Stimulated activated CD4-positive, alpha-beta T cell treated with anti-CD3 and anti-CD28 coated beads, TNF-alpha, amount 100 ng/mL, for 1 hour (primary cell): ENCODE measurements at places on chromosomes 12 and 14.

DNA sequence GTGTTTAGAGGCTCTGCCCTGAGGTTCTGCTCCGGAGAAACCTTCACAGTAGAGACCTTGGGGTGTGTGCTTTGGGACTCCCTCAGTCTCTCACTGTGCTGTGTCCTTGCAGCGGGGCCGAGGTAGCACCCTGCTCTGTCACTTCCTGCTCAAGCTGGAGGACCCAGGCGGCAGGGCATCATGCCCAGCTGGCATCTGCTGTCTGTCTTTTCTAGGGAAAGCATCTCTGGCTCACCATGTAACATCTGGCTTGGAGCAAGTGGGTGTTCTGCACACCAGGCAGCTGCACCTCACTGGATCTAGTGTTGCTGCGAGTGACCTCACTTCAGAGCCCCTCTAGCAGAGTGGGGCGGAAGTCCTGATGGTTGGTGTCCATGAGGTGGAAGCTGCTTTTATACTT, 124.5 kb downstream of the ESRRB start:
- no peak for DNase-seq

GRCh38 chr14:73909681-73910080, 23.0 kb downstream of the ZNF410 start:
- DNase-seq = no peak

DNA sequence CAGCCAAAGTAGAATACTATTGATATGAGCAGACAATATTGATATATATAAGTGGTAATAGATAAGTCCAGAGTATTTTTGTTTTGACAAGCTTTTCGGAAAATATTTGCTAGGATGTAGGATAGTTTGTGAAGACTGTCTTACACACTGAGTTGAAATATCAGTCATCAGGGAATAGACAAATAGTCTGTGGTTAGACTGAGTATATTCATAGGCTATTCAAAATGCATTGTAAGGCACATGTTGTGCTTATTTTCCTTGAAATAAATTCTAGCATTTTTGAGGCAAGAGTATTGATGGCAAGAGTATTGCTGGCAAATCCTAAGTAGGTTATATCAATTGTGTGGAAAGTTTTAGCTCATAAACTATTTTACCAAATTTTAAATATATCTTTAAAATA, 201.1 kb downstream of the LRIG3 start:
- no peak for DNase-seq

DNA sequence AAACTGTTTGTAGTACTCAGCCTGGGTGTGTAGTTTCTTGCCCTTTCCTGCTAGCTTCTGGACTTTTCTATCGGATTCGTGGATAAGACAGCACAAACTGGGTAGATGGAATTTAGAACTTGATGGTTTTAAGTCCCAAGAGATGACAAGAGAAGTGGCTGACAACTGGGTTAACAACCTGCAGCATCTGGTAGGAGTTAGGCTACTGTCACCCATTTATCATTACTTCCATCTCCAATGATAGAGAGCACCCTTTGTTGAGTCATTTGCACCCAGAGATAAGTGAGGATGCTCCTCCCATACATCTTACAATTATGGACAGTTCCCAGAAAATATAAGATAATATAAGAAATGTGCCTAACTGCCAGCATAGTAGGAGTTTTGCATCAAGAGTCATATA, 50.2 kb upstream of the FLRT2 start:
- no peak for DNase-seq

GRCh38 chr14:41349289-41349910, 257.3 kb upstream of the LRFN5 start:
- DNase-seq = no peak

GRCh38 chr12:93198086-93198485, 179.6 kb upstream of the NUDT4 start:
- DNase-seq = no peak

- DNase-seq = no peak
Measured at GRCh38 chr14:104239185-104239775, 100.9 kb downstream of the KIF26A start.

- DNase-seq = no peak
Measured at GRCh38 chr14:61184112-61184511, 97.0 kb downstream of the TMEM30B start.

DNA sequence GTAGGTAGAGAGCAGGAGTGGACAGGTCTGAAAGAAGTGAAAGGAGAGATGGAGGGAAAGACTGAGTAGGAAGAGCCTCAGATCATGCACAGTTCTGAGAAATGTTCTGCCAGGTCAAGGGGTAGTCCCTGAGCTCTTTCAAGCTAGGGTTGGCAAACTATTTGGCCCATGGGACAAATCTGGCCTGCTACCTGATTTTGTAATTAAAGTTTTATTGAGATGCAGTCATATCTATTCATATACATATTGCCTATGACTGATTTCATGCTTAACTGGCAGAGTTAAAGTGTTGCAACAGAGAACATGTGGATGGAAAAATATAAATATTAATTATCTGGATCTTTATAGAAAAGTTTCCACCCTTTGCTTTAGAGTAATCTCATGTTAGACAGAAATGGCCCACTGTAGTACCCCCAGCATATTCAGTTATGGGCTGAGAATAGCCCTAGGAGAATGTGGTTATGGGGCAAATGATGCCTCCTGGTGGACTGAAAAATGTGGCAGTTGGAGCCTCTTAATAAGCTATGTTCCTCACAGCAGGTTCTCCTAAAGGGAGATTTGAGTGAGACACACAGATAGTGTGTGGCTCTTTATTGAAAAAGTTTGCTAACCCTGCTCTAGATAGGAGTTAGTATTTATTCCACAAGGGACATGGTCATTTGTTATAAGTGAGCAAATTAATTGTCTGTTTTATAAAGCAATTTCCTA, 476.9 kb downstream of the LRIG3 start:
- no peak for DNase-seq

- no peak for DNase-seq
Measured at GRCh38 chr14:74155287-74155686, 70.5 kb downstream of the LIN52 start.

GRCh38 chr12:59055204-59055860, 135.0 kb upstream of the LRIG3 start:
- DNase-seq = no peak

- DNase-seq = no peak
Measured at GRCh38 chr12:127620735-127621355, 646.1 kb upstream of the TMEM132C start.

DNA sequence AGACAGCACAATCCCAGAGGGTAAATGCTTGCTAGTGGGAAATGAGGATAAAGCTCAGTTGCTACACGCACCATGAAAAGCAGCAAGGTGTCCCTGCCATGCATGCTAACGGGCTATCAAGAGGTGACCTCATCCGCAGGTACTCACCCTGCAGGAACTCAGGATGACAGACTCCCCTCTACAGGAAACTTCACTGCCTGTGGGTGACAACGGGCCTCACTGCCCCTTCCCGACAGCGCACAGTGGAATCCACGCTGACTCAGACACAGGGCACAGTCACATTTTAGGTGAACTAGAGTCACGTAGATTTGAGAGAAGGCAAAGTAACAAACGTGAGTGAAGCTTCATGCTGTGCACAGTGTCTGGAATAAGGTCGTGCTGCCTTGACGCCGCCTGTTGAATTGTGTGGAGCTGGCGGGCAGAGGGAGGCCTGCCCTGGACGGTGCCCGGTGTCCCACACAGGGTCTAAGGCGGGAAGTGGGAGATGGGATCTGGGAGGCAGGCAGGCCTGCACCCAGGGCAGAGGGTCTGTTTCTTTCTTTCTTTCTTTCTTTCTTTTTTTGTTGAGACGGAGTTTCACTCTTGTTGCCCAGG, 331.8 kb downstream of the TMEM132D start:
- DNase-seq = no peak

- DNase-seq = no peak
Measured at GRCh38 chr12:15708396-15709076, 80.7 kb downstream of the EPS8 start.

DNA sequence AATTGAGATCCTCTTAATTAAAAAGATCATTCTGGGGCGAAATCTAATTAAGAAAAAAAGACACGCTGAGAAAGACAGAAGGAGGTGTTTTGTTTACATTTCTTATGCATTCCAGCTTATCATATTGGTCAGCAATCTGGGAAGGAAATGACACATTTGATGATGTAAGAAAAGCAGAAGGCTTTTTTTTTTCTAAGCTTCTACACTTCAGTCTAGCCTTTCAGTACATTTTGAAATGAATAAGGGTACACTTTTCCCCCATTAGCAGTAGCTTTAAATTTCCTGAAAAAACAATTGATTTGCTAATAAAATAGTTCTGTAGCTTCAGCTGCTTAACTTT, 5.9 kb upstream of the GSC start:
- no peak for DNase-seq

DNA sequence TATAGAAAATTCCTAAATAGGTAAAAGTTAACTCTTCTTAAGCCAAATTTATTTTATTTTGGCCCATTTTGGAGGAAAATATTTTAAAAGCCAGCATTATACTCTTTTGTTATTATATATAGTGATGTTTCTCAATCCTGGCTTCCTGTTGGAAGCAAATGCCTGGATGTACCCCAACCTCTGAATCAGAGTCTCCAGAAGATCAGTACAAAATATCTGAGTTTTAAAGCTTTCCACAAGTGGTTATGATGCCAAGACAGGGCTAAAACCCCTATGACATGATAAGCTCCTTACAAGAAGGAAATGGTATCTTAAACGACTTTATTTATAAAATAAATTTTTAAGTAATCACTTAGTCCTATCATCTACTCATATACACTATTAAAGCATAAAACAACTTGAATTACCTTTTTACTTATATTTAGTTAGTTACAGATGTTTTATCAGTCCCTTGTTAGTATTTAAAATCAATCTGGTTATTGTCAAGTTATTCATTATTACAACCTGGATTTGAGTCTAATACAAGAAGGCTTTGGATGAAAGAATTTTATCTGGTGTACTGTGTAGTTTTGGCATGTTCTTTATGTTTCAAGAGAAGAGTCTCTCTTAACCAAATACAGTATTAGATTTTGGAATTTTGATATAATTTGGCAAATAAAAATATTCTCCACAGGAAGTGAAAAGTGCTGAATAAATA, 238.1 kb downstream of the SLC2A13 start:
- no peak for DNase-seq
